ENCODE measurements at places on chromosomes 2 and 18.

DNA sequence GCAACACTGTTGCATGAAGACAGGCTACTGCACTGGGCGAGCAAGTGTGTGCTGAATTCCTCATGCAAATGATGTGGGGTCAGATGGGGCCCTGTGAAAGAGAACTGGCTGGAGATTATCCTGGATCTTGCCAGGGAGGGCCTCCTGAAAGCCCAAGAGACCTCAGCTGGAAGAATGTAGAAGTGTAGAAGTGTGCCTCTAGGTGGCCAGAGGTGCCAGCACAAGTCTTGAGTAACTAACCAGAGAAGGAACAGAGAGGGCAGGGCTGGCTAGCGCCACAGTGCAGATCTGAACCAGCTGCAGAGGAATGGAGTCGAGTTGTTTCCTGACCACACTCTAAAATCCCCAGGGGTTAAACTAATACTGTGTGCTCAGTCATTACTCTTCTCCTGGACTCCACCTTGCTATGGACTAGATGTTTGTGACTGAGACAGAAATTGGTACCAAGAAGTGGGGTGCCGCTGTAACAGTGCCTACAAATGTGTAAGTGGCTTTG lies 399.3 kb downstream of the LRATD1 start:
- no peak for DNase-seq

DNA sequence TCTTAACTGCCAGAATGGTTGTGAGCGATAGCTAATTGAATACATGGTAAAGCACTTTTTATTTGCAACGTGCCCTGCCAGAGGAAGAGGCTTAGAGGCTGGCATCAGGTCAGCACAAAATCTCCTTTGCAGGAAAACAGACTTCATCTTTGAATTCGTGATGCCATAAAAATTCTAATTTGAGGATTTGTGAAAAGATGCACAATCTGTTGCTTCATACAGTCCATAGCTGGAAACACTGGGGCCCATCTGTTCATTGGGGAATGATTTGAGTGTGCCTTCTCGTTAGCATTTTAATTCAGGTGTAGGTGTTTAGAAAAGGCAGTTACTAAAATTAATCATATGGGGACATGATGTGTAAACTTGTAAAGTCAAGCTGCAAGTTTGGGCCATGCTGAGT lies 876.0 kb downstream of the SLC4A3 start:
- no peak for DNase-seq

GRCh38 chr2:23871206-23871605 lies 55.7 kb downstream of the ATAD2B start:
- no peak for DNase-seq

DNA sequence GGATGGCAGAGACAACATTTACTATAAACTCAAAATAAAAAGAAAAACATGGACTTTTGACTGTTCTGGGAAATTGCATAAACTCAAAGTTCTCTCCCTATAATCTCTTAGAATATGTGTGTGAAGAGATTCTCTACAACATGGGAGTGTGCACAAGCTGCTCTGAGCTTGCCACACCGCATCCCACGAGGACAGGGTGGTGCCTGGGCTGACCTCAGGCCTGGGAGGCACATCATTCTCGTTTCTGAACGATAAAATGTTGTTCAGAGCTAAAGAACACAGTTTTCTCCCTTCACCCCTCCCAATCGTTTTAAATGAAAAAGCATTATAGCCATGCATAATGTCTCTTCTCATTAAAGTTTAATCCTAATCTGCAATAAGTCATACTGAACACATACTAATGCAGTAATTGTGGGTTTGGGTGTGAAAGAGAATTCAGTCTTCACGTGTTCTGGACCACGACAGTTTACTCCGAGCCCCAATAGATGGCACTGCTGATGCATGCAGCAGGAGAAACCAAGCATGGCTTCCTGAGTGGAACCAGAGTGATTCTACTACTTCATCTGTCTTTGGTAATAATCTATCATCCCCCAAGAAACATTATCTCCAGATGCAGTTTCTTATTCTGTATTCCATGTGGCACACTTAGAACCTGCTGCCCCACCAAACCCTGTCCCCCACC lies 46.9 kb upstream of the LAMA1 start:
- DNase-seq = no peak

DNA sequence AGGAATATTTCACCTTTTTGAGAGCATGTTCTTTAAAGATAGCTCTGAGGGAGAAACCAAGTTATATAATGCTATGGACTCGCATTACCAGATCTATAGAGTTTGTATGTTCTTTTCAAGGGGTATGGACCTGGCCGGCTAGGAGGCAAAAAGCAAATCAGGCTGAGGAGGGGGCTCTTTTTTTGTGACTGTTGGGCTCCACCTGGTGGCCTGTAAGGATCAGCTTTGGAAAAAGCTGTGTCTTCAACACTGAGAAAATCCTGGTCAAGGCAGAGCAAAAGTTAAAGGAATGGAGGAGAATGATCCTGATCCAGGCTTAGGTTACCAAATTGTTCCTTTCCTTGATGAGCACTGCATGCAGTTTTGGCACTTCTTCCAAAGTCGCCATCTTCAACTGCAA lies 180.5 kb downstream of the DIS3L2 start:
- DNase-seq = no peak

GRCh38 chr2:152762202-152762601 lies 43.8 kb downstream of the ARL6IP6 start:
- no peak for DNase-seq

DNA sequence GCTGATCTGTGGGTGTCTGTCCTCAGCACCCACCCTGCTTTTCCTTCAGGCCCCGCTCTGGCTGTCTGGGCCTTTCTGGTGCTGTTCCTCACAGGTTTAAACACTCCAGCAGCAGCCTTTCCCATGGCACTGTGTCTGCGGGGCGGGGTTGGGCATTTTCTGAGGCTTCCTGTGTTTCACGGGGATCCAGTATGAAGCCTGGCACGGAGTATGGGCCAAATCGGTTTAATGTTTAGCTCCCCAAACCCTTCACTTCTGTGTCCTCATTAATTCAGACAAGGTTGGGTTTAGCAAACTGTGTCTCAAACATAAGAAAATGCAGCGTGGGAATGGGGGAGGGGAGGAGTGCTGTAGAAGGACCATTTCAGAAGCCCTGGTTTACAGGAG lies 44.9 kb downstream of the HPCAL1 start:
- no peak for DNase-seq

DNA sequence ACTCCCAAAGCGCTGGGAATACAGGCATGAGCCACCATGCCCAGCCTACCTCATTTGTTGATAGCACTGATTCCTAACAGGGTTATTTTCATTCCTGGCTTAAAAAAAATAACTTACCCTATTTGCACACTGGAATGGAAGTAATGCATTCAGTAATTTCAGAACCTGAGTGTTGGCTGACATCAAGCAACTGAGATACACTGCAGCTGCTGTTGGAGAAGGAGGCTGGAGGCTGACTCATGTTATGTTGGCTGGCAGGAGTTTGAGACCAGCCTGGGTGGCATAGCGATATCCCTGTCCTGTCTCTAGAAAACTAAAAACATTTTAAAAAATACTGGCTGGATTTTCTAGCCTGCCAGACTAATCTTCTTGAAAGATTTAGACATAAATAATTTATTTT lies 385.1 kb upstream of the MEX3C start:
- no peak for DNase-seq

- no peak for DNase-seq
Measured at GRCh38 chr2:231541645-231542044, 11.4 kb upstream of the NMUR1 start.

DNA sequence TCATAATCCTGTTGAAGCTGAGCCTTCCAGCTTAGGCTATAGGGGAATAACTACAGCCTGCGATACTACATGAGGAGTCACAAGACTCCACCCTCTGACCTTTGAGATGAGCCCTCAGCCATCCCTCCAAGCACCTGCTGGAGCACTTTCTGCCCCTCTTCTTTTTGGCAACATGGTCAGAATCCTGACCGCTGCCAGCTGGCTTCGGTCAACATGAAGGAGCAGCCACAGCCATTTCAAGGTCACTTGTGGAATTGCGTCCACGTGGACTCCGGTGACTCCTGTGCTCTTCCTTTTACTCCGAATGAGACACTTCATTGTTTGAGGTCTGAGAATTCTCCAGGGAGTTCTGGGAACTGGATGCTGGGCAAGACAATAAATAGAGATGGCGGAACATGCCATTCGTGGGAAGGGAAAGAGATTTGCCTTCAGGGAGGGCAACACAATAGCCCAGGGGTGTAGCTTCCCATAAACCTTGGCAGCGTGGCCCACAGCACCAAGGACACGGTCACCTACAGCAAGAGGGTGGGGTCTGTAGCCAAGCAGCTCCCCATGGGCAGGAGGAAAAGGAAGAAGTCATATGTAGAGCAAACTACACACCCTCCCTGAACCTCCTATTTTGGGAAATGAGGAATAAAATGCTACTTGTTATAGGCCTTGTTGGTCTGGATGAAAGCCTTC lies 73.3 kb upstream of the PPP1CB start:
- DNase-seq = no peak

DNA sequence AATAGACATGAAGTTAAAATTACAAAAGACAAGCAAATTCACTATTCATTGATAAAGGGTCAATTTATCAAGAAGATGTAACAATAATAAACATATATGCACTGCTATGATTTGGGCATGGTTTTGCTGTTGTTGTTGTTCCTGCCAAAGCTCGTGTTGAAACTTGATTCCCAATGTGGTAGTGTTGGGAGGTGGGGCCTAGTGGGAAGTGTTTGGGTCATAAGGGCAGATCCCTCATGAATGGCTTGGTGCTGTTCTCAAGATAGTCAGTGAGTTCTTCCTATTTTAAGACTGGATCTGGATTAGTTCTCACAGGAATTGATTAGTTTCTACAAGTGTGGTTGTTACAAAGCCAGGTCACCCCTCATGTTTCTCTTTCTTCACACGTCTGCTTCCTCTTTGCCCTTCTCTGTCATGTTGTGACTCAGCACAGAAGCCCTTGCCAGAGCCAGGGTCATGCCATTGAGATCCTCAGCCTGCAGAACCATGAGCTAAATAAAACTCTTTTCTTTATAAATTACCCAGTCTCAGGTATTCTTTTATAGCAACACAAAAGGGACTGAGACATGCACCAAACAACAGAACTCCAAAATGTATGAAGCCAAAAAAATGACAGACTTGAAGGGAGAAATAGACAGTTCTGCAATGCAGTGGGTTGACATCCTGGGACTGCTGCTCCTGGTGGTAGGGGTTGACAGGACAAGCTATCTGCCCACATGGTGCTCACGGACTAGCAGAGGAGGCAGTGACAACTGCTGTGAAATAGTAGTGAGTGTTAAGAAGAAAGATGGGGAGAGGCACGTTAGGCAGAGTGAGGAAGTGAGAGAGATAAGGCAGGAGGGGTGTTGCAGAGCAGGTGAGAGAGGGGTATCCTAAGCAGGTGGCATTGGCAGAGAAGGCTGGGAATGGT lies 18.6 kb upstream of the SKA1 start:
- DNase-seq = no peak

DNA sequence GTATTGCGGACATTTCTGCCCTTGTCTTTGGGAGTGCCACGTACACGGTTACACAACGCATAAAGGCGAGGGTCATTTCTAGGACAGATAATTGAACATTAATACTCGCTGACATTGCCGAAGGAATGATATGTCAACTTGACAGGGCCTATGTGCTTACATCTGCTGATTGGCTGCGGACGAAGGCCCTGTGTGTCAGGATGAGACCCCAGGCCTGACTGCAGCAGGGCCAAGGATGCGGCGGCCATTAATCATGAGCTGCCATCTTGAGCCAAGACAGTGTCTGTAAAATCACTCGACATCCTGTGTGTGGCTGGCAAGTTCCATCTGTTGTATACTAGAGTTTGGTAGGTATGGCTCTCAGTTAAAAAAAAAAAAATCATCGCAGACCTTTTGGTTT lies 96.6 kb downstream of the MEIS1 start:
- DNase-seq = no peak

GRCh38 chr2:231132129-231132528 lies 7.3 kb upstream of the HTR2B start:
- DNase-seq = no peak

GRCh38 chr18:35127201-35127600 lies 86.0 kb downstream of the MAPRE2 start:
- DNase-seq = no peak

DNA sequence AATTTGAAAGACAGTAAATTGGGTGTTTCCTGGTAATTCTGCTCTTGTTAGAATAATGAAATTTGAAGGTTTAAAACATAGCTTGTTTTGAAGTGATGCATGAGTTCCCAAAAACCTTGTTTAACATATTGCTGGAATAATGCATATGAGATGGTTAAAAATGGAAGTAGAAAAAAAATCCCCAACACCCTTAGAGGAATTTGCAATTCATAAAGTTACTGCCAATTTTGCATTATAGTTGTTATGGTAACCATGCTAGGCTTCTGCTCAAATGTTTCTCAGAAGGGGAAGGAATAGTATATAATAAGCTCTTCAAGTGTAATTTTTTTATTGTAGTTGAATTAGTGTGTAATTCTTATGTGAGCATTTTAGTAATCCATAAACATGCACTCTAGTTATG lies 49.1 kb downstream of the FASTKD2 start:
- no peak for DNase-seq

- no peak for DNase-seq
Measured at GRCh38 chr2:64626963-64627760, 26.6 kb downstream of the SERTAD2 start.

DNA sequence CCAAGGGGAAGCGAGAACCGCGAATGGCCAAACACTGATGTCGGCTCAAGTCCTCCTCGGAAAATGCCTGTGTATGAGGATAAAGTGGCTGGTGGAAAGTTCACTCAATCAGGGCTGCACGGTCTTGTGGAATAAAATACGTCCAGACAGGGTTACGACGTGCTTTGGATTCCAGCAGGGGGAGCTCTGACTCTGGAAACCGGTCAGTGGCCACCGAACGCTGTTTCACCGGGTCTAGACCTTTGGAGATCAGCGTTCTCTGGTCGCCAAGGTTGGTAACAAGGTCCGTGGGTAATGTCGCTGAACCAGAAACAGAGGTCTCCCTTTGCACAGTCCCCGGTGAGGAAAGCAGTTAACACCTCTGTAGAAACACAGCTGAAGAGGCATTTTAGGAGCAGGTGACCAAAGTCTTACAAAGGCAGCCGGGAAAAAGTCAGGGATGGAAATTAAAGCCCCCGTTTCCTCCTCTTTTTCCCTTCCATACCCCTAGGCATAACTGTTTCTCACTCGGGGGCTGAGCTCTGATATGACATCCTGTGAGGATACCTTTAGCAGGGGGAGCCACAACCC lies 47.8 kb downstream of the CDCA7 start:
- DNase-seq = peak; percentile 33

- DNase-seq = no peak
Measured at GRCh38 chr2:109102588-109103233, 26.3 kb upstream of the SH3RF3 start.

GRCh38 chr2:233449081-233449901 lies 95.0 kb downstream of the DGKD start:
- DNase-seq = no peak

GRCh38 chr2:38394903-38395341 lies 17.8 kb upstream of the ATL2 start:
- DNase-seq = no peak

All from stimulated activated CD8-positive, alpha-beta memory T cell treated with anti-CD3 and anti-CD28 coated beads, Interleukin-7, amount 100 ng/mL, for 1 hour (primary cell).